ENCODE measurements at places on chromosomes 12 and 14.

DNA sequence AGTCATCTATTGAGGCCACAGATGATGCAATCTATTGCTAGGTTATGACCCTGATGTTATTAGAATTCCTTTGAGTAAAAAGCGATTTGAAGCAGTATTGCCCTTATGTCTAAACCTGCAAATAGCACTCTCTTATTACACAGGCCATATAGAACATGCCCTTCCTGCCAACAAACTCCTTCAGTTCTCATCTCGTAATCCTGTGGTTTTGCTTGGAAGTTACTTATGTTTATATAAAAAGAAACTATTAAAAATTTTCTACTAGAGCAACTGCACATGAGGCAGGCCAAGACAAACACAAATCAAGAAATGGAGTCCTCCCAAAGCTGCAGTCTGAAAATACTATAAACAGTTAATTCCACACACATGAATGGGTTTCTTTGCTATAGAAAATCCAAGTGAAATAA is 1200.2 kb downstream of the LRFN5 start:
- no peak for DNase-seq

- no peak for DNase-seq
These were observed 23.8 kb downstream of the XPOT start for GRCh38 chr12:64427988-64428387.

DNA sequence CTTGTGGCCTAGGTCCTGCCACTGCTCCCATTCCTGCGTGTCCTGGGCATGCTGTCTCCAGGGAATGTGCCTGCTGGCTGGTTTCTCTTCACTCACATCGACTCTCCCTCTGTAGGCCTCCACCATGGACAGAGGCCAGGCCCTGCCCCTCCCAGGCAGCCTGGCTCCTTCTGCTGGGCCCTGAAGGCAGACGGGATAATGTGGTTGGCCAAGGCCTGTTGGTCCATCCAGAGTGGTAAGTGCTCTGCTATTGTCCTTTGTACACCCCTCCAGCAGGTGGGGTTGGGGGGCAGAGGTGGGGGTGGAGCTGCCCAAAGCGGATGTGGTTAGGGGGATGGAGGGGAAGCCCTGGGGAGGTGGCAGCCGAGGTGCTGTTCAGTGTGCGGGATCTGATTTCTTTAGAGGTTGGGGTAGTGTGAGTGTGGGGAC is 9.5 kb upstream of the NR4A1 start:
- DNase-seq, result peak; percentile 75

GRCh38 chr12:57726151-57726883 is 12.2 kb downstream of the AGAP2 start:
- peak; percentile 21 for DNase-seq

- DNase-seq, result no peak
These were observed 463.5 kb upstream of the PDE3A start for GRCh38 chr12:19904819-19905218.

- DNase-seq, result no peak
These were observed 22.5 kb upstream of the AKAP6 start for GRCh38 chr14:32306549-32306948.

DNA sequence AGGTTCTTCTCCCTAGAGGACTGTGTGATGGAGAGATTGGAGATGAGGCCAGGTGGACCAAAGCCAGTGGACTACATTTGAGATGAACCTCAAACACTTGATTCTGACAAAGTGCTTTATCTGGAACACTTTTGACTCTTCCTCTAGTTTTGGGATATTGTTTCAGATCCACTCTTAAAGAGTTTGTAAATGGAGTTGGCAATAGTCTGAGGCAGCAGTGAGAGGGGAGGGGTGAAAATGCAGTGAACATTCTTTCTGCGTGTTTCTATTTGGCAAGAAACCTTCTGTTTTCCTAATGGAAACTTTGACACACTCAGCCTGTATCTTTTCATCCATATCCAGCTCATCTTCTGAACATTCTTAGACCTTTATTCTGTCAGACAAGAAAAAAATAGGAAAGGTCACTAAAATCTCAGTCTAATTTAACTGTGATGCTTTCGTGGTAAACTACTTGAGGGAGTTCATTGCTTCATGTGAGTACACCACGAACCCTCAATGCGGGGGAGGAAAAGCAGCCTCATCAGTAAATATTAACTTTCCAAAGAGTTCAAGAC is 57.4 kb upstream of the KCNJ8 start:
- no peak for DNase-seq

DNA sequence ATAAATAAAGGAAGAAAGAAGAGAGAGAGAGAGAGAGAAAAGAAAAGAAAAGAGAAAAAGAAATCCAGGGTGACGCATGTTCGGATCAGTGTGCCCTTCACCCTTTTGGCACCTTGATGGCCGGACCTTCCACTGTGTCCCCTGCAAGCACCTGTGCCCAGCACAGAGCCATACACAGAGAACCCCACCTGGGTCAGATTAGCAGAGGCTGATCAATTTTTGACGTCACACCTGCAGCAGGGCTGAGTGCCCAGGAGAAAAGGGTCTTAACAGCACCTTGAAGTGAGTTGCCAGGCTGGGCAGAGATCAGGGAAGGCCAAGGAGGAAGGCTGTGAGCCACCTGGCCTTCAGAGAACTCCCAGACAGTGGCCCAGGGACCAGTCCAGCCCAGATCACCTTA is 114.4 kb downstream of the CALM1 start:
- DNase-seq, result no peak

GRCh38 chr14:91466192-91466591 is 43.9 kb downstream of the PPP4R3A start:
- no peak for DNase-seq

DNA sequence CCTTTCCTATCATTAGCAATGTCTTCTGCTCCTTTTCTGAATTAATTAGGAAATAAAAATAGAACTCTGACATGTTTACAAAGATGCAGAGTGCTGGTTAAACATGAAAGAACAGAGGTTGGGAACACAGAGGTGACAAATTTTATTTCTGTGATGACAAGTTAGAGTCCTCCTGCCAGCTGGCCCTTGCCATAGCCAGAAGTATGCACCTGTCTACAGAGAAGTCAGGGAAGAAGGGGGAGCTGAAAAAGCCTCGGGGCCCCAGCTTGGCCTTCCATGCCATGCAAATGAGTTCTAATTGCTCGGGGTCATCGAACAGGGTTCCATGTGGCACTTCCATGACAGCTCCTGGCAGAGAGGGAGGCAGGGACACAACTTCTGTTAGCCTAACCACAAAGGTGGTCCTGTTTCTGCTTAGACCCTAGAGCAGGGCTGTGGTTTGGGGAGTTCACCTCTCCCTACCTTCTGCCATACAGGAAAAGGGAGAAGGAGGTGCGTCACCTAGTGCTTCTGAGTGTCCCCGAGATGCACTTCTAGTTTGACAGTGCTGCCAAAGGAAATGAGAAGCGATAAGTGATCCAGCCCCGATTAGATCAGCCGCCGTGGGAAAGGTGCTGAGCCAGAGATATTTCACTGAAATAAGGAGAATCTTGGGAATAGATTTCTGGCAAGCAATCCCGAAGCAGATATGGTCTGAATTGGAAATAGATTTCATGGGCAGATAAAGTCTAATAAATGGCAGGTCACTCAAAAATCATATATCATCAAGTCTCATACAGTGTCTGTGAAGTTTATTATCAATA is 155.8 kb upstream of the FOXN3 start:
- DNase-seq, result no peak

GRCh38 chr12:130422676-130423075 is 85.0 kb downstream of the PIWIL1 start:
- no peak for DNase-seq

GRCh38 chr12:80778005-80778541 is 61.4 kb downstream of the MYF5 start:
- no peak for DNase-seq

DNA sequence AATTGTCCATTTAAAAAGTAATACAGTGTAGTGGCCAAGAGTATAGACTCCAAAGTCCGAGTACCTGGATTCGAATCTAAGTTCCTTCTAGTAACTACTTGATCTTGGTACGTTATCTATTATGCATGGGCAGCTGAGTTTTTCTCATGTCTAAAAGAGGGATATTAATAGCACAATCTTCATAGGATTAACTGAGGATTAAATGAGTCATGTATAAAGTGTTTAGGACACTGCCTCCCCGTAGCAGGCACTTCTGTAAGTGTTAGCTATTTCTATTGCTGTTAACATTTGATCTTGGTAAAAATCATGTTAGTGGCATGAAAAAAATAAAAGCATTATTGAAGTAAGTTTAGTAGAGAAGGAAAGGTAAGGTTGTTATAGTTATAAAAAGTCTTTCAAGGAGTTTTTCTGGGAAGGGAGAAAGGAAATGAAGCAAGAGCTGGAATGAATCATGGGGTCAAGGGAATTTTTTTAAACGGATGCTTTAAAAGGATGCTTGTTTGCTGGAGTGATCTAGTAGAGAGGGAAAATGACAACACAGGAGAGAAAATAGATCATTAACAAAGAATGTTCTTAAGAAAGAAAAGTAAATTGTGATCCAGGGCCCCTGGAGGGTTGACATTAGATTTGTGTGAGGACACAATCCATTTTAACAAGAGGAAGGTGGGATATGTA is 502.2 kb upstream of the USP15 start:
- no peak for DNase-seq

DNA sequence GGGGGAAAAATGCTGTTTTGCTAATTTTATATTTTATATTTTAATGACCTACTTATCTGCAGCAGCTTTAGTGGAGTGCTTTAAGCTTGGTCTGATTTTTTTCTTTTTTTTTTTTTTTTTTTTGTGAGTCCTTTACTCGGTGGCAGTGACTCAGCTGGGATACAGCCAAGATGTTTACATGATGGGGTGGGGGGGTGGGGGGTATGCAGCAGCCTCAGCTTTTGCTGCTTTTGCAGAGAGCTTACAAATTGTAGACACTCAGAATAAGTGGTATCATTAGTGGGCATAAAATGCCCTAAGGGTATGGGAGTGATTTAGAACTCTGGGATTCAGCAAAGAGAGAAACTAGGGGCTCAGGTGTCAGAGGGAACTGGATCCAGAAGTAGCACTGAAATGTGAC is 38.2 kb upstream of the ARHGAP5 start:
- no peak for DNase-seq

GRCh38 chr14:94697773-94698556 is 71.9 kb downstream of the GSC start:
- DNase-seq, result no peak

- peak; percentile 58 for DNase-seq
These were observed at the start of gene HIP1R for GRCh38 chr12:122834921-122835749. HIP1R (plus strand) TSS chr12:122835457; CDS start chr12:122835551, 94 bp downstream.

- DNase-seq, result no peak
These were observed 661.0 kb downstream of the RPS29 start for GRCh38 chr14:48925184-48925583.

DNA sequence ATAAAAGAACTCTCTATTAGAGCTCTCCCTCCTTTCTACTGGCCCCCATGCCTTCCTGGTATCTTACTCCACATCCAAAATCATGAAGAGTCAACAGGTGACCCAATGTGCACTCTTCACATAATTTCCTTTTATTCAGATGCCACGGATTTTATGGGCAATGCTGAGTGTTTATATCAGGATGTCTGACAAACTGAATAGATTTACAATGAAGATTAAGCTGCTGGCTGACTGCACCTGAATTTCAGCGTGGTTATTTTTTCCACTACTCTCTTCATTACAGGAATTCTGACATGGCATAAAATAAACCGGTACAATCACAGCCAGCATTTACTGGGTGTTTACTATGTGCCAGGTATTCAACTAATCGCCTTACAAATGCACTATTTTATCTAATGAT is 29.4 kb upstream of the CERS5 start:
- no peak for DNase-seq

GRCh38 chr12:64992641-64993040 is 128.5 kb downstream of the WIF1 start:
- no peak for DNase-seq

- DNase-seq, result no peak
These were observed 17.1 kb downstream of the OR10G2 start for GRCh38 chr14:21617614-21618013.

GRCh38 chr12:121443193-121443870 is 43.4 kb downstream of the RNF34 start:
- peak; percentile 57 for DNase-seq

- no peak for DNase-seq
These were observed 11.6 kb upstream of the NEK9 start for GRCh38 chr14:75138492-75138891.

GRCh38 chr12:77102691-77103090 is 37.3 kb upstream of the E2F7 start:
- no peak for DNase-seq

DNA sequence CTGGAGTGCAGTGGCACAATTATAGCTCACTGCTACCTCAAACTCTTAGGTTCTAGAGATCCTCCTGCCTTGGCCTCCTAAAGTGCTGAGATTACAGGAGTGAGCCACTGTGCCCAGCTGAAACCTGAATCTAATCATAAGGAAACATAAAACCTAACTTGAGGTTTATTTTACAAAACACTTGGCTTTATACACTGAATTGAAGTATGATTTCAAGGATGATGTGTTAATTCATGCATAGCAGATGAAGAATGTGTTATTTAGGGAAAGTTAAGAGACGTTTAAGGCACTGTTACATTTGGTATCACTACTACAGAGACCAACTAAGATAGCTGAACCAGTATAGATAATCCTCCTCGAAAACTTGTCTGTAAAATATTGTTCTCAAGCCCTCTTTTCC is 6.4 kb downstream of the DICER1 start:
- no peak for DNase-seq

DNA sequence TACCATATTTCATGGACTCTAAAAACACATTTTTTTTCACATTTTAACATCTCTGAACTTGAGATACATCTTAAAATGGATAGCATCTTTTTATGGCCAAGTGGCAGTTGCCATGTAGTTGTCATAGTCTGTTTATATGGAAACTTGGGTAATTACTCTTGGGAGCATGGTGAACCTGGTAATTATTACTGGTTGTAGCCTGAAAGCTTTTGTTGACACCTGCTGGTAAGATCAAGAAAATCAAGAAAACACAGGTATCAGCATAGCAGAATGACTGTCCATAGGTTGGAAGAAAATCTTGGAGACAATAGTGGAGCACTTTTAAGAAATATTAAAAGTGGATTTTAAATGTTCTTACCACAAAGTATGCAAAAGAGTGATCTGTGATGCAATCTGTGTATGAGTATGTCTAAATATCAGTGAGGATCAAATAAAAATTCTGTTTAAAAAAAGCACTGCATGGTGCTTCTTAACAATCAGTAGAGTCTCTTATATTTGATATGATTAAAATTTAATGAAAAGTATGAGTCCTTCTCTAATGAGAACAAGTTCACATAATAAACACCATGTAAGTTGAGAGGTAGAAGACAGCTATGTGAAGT is 44.2 kb downstream of the TTC8 start:
- DNase-seq, result no peak
